ENCODE measurements at places on chromosomes 2 and 18. TPM values are rescaled to one million over a fixed set of nuclear protein-coding genes. Genes with fewer than 3 reads are reported as not detected.

Gene USP37
- total RNA-seq, result 10.2 TPM

Gene FAM124B
- total RNA-seq, result 0.33 TPM

Gene SLC5A7
- total RNA-seq, result not detected

Gene ANKRD30BL
- not detected for total RNA-seq

Gene NPHP1
- 3.9 TPM for total RNA-seq

Gene ARHGAP15
- total RNA-seq, result not detected

Gene BBS5
- total RNA-seq, result 6.1 TPM

Gene CPO
- not detected for total RNA-seq

Gene RAB27B
- total RNA-seq, result 10.6 TPM
